NT2/D1 (cell line): ENCODE measurements at places on chromosomes 1 and 21.

- DNase-seq = no peak
Measured at GRCh38 chr1:82818586-82818985, 1017.9 kb downstream of the ADGRL2 start.

DNA sequence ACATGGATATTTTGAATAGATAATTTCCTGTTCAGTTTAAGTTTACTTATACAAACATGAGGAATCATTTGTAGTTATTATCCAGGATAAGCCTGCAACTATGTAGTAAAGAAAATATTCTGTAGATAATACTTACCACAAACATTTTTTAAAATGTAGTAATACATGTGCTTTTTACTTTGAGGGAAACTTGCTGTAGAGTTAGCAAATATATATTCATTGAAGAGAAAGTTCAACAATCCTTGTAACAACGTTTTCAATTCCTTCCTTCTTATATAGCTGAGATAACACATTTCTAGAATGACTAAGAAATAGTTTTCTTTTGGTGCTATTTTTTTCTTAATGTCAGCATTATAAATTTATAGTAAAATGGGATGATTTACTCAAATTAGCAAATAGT, 664.6 kb upstream of the ADAMTS5 start:
- DNase-seq = no peak

DNA sequence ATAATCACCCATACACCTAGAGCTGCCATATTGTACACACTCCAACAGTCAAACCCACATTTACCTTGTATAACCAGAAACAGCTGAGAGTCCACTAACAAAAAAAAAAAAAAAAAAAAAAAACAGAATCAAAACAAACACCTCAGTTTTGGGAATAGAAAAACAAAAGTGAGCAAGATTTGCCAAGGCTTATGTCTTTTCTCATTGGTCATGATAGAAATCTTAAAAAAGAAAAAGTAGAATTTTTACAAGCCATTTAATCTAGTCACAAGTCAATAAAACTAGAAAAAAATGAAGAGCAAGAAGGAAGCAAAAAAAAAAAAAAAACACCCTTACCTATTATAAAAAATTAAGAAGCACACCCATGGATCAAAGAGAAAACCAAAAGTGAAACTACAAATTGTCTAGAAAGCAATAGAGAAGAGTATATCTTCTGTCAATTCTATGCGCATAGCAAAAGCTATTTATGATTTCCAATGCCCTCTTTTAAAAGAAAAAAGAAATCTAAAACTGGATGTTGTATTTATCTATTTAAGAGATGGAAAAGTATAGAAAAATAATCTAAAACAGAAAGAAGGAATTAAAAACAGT, 113.2 kb upstream of the GALNT2 start:
- DNase-seq = no peak

GRCh38 chr1:50268049-50268448, 155.2 kb downstream of the DMRTA2 start:
- DNase-seq = peak; percentile 57

GRCh38 chr21:36454706-36455105, 25.2 kb downstream of the CLDN14 start:
- no peak for DNase-seq

GRCh38 chr1:30955448-30956015, 47.0 kb upstream of the SDC3 start:
- no peak for DNase-seq

- DNase-seq = no peak
Measured at GRCh38 chr1:15685820-15686219, 1.7 kb downstream of the PLEKHM2 start.

DNA sequence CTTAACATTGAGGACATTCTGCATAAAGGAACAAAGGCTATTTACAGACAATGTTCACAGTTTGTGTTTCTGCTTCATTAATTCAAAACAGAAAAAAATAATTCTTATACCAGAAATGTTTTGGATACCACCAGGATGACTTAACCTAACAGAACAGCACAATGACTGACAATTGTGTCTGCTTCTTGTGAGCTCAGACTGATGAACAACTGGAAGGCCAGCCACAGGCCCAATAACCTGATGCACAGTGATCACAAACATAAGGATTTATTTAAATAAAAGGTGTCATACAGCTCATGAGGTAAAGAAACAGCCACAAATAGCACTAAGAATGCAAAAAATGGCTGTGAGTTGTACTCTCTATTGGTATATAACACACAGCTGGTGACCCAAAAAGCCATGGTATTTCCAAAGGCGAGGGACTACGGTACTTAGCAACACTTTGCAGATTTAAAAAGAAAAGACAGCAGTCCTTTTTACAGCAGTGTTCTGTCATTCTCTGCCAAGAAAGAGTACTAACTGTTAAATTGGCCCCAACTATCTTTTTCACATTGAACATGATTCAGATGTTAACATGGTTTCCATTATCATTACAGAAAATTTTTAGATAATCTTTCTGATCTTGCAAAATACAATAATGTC, 32.1 kb upstream of the DDAH1 start:
- DNase-seq = no peak
